Chondrocyte (in vitro differentiated cells): ENCODE measurements at places on chromosomes 11 and 22. TPM values are rescaled to one million over a fixed set of nuclear protein-coding genes. Genes with fewer than 3 reads are reported as not detected.

The FADS3 gene
- 206 to 263 TPM (median 255 TPM) in 3 replicates for total RNA-seq

The BTG4 gene
- total RNA-seq, result not detected in 3 replicates

The PHLDA2 gene
- total RNA-seq, result 63.9 to 69.0 TPM (median 64.4 TPM) in 3 replicates

The KIRREL3 gene
- total RNA-seq, result 1.2 to 1.6 TPM (median 1.5 TPM) in 3 replicates

The MIOX gene
- 0.99 to 1.6 TPM in 2 of 3 replicates, not detected in the other for total RNA-seq

The SMTN gene
- total RNA-seq, result 37.9 to 58.1 TPM (median 47.2 TPM) in 3 replicates

The SREBF2 gene
- 91.3 to 106 TPM (median 100 TPM) in 3 replicates for total RNA-seq

The PANX2 gene
- 3.0 to 6.1 TPM (median 3.3 TPM) in 3 replicates for total RNA-seq

The HOATZ gene
- not detected in 3 replicates for total RNA-seq

The TBCEL gene
- total RNA-seq, result 29.6 to 34.4 TPM (median 31.1 TPM) in 3 replicates

The HTR3A gene
- total RNA-seq, result not detected in 3 replicates

The P2RX3 gene
- total RNA-seq, result not detected in 3 replicates

The CRYBB1 gene
- not detected in 3 replicates for total RNA-seq

The HBD gene
- not detected in 3 replicates for total RNA-seq

The KRTAP5-2 gene
- not detected in 3 replicates for total RNA-seq

The MMP11 gene
- total RNA-seq, result 68.4 to 172 TPM (median 169 TPM) in 3 replicates

The CTTN gene
- total RNA-seq, result 290 to 314 TPM (median 307 TPM) in 3 replicates

The CSRP3 gene
- not detected in 3 replicates for total RNA-seq

The ABCC8 gene
- not detected in 3 replicates for total RNA-seq

The DDX25 gene
- not detected in 3 replicates for total RNA-seq

The CNIH2 gene
- 2.5 to 2.8 TPM (median 2.8 TPM) in 3 replicates for total RNA-seq

The ETS1 gene
- 31.6 to 115 TPM (median 115 TPM) in 3 replicates for total RNA-seq

The CARD10 gene
- 7.0 to 14.2 TPM (median 13.5 TPM) in 3 replicates for total RNA-seq

The DGCR6 gene
- 5.1 to 7.1 TPM (median 5.4 TPM) in 3 replicates for total RNA-seq

The GGTLC3 gene
- 0.42 TPM in 1 of 3 replicates, not detected in the others for total RNA-seq

The ZC3H12C gene
- total RNA-seq, result 8.9 to 10.2 TPM (median 10.1 TPM) in 3 replicates

The OR52N5 gene
- total RNA-seq, result not detected in 3 replicates

The OR10G8 gene
- total RNA-seq, result not detected in 3 replicates

The C11orf54 gene
- 11.6 to 20.5 TPM (median 13.3 TPM) in 3 replicates for total RNA-seq

The GRAP2 gene
- total RNA-seq, result 0.24 TPM in 1 of 3 replicates, not detected in the others

The MFNG gene
- 1.1 to 2.1 TPM (median 1.2 TPM) in 3 replicates for total RNA-seq

The MS4A4E gene
- 0.20 TPM in 1 of 3 replicates, not detected in the others for total RNA-seq

The CCDC73 gene
- total RNA-seq, result not detected in 3 replicates

The RBM4B gene
- 19.6 to 26.3 TPM (median 22.5 TPM) in 3 replicates for total RNA-seq

The C22orf31 gene
- not detected in 3 replicates for total RNA-seq

The CCDC89 gene
- 0.26 to 0.30 TPM (median 0.29 TPM) in 3 replicates for total RNA-seq

The BLID gene
- 0.35 to 0.68 TPM (median 0.41 TPM) in 3 replicates for total RNA-seq

The TMPRSS4 gene
- total RNA-seq, result not detected in 3 replicates

The APOL4 gene
- 0.12 TPM in 1 of 3 replicates, not detected in the others for total RNA-seq

The OAF gene
- total RNA-seq, result 5.7 to 12.8 TPM (median 6.6 TPM) in 3 replicates

The CD3G gene
- total RNA-seq, result not detected in 3 replicates

The MOGAT2 gene
- not detected in 3 replicates for total RNA-seq

The MAP4K2 gene
- total RNA-seq, result 11.3 to 17.8 TPM (median 13.4 TPM) in 3 replicates

The APOL5 gene
- total RNA-seq, result not detected in 3 replicates

The MMP13 gene
- 0.60 to 7.2 TPM (median 6.5 TPM) in 3 replicates for total RNA-seq

The OR51L1 gene
- not detected in 3 replicates for total RNA-seq

The SEPTIN3 gene
- 0.87 to 0.92 TPM (median 0.92 TPM) in 3 replicates for total RNA-seq

The IL10RA gene
- 0.12 to 0.77 TPM in 2 of 3 replicates, not detected in the other for total RNA-seq

The SCUBE2 gene
- total RNA-seq, result 2.0 to 5.0 TPM (median 4.6 TPM) in 3 replicates

The ANKK1 gene
- total RNA-seq, result 0.36 TPM in 1 of 3 replicates, not detected in the others

The GAL3ST1 gene
- total RNA-seq, result 0.82 to 3.9 TPM (median 2.8 TPM) in 3 replicates
